Smooth muscle cell of the umbilical artery (primary cell): ENCODE measurements at places on chromosomes 5 and 9. TPM values are rescaled to one million over a fixed set of nuclear protein-coding genes. Genes with fewer than 3 reads are reported as not detected.

Gene TMOD1
- total RNA-seq = not detected in 2 replicates

Gene DOCK2
- total RNA-seq = 3.0 and 5.4 TPM in 2 replicates

Gene CCDC69
- total RNA-seq = 2.0 and 2.7 TPM in 2 replicates

Gene ANKRD33B
- 1.2 and 2.4 TPM in 2 replicates for total RNA-seq

Gene LCNL1
- total RNA-seq = 0.88 and 1.5 TPM in 2 replicates

Gene GPR150
- under 0.01 and 0.28 TPM in 2 replicates for total RNA-seq

Gene IFNB1
- total RNA-seq = 0.30 TPM in 1 of 2 replicates, not detected in the other

Gene GRM6
- total RNA-seq = not detected in 2 replicates

Gene WNK2
- total RNA-seq = not detected in 2 replicates

Gene IFNA2
- total RNA-seq = not detected in 2 replicates

Gene GLRA1
- not detected in 2 replicates for total RNA-seq

Gene KCTD16
- total RNA-seq = 5.4 and 33.0 TPM in 2 replicates

Gene TBC1D2
- 10.7 and 26.7 TPM in 2 replicates for total RNA-seq

Gene SARDH
- total RNA-seq = 18.4 and 23.9 TPM in 2 replicates

Gene TEX10
- total RNA-seq = 23.8 and 35.4 TPM in 2 replicates

Gene PDE6A
- not detected in 2 replicates for total RNA-seq

Gene ZNF483
- 1.2 TPM in 2 replicates for total RNA-seq

Gene SGCD
- 12.7 and 31.2 TPM in 2 replicates for total RNA-seq

Gene STKLD1
- 0.28 and 0.59 TPM in 2 replicates for total RNA-seq

Gene SCGB3A2
- not detected in 2 replicates for total RNA-seq
